Vagina (tissue), 2 donors: ENCODE measurements at places on chromosomes 6 and 20. TPM values are rescaled to one million over a fixed set of nuclear protein-coding genes. Genes with fewer than 3 reads are reported as not detected.

GRCh38 chr6:161487694-161488093 lies 213.8 kb upstream of the AGPAT4 start:
- no peak overlapping the region for H3K27ac ChIP-seq
- no peaks in the 10 kb centered on the region for H3K36me3 ChIP-seq
- no peak overlapping the region for H3K4me3 ChIP-seq
- DNase-seq = no peak
- H3K4me1 ChIP-seq = no peaks in the 10 kb centered on the region
- no peaks in the 10 kb centered on the region for H3K27me3 ChIP-seq

DNA sequence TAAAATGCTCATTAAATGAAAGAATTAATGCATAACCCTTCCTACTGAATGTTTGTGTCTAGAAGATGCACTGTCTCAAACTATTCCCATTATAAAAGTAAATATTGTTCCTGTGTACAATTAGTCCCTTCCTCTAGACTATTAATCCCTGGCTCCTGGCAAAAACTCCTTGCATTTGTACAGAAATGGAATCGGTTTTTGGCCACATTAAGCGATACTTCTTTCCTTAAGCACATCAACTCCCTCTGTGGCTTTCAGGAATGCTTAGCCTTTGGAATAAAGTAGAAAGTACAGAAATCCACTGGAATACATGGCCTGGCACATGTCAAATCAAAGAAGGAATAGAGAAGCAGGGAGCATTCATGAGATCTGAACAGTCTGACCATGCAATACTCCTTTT lies 179.8 kb downstream of the GMPR start:
- no peak overlapping the region for H3K4me3 ChIP-seq
- no peak overlapping the region for H3K27ac ChIP-seq
- no peaks in the 10 kb centered on the region for H3K36me3 ChIP-seq
- DNase-seq = no peak
- H3K27me3 ChIP-seq = no peaks in the 10 kb centered on the region

The ACOT8 gene
- 50.6 TPM for total RNA-seq

- H3K27me3 ChIP-seq = no peaks in the 10 kb centered on the region
- H3K36me3 ChIP-seq = no peaks in the 10 kb centered on the region
- H3K27ac ChIP-seq = peak overlapping the region; percentile 96
These were observed 681 bp downstream of the DIDO1 start for GRCh38 chr20:62925420-62926228.

GRCh38 chr6:134626086-134626485 lies 308.2 kb upstream of the SGK1 start:
- no peak overlapping the region for H3K27ac ChIP-seq
- no peak for DNase-seq
- H3K27me3 ChIP-seq = no peaks in the 10 kb centered on the region
- no peak overlapping the region for H3K4me3 ChIP-seq
- peaks cover 4% of the 10 kb centered on the region for H3K4me1 ChIP-seq
- no peaks in the 10 kb centered on the region for H3K36me3 ChIP-seq

The MOG gene
- total RNA-seq = not detected

DNA sequence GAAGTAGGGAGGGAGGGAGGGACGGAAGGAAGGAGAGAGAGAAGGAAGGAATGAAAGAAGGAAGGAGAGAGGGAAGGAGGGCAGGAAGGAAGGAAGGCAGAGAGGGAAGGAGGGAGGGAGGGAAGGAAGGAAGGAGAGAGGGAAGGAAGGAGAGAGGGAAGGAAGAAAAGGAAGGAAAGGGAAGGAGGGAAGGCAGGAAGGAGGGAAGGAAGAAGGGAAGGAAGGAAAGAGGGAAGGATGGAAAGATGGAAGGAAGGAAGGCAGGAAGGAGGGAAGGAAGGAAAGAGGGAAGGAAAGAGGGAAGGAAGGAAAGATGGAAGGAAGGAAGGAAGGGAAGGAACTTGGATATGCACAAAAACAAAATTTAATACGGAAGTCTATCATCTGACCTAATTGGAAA lies 844.5 kb upstream of the DEFB115 start:
- DNase-seq = no peak
- H3K4me1 ChIP-seq = no peaks in the 10 kb centered on the region
- no peaks in the 10 kb centered on the region for H3K36me3 ChIP-seq
- no peak overlapping the region for H3K27ac ChIP-seq

The CYP24A1 gene
- 5.9 TPM for total RNA-seq

The SYTL3 gene
- 10.8 TPM for total RNA-seq

DNA sequence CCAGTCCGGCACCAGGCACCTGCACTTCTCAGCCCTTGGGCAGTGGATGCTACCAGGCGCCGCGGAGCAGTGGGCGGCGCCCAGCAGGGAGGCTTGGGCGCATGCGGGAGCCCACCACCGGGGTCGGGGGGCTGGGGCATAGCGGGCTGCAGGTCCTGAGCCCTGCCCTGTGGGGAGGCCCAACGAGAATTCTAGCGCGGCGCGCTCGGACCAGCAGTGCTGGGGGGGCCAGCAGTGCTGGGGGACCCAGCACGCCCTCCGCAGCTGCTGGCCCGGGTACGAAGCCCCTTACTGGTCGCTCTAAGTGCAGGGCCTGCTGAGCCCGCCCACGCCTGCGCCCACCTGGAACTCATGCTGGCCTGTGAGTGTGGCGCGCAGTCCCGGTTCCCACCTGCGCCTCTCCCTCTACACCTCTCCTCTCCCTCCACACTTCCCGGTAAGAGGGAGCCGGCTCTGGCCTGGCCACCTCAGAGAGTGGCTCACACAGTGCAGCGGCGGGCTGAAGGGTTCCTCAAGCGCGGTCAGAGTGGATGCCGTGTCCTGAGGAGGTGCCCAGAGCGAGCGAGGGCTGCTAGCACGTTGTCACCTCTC lies 28.5 kb upstream of the SERPINB1 start:
- no peaks in the 10 kb centered on the region for H3K27me3 ChIP-seq
- peaks cover 5% of the 10 kb centered on the region for H3K4me1 ChIP-seq
- no peak overlapping the region for H3K4me3 ChIP-seq
- DNase-seq = no peak
- no peak overlapping the region for H3K27ac ChIP-seq

GRCh38 chr6:47353871-47354270 lies 44.2 kb upstream of the TNFRSF21 start:
- H3K36me3 ChIP-seq = no peaks in the 10 kb centered on the region
- no peaks in the 10 kb centered on the region for H3K4me1 ChIP-seq
- no peak for DNase-seq
- H3K27ac ChIP-seq = no peak overlapping the region

DNA sequence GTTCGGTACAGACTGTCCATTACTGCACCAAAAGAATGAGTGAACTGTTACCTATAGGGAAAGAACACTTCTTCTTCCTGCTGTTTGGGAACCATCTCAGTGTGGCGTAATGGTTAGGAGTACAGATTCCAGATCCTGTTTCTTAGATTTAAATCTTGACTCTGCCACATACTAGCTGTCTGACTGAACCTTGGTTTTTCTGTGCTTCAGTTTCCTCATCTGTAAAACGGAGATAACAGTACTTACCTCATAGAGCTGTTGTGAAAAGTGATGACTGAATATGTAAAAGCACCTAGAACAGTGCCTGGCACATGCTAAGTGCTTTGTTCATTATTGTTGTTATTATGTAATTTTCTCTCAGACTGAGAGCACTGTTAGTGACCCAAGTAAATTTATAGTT lies 39.8 kb downstream of the STX11 start:
- no peaks in the 10 kb centered on the region for H3K27me3 ChIP-seq
- peaks cover 8% of the 10 kb centered on the region for H3K36me3 ChIP-seq
- no peak overlapping the region for H3K4me3 ChIP-seq

The RTF2 gene
- 47.1 TPM for total RNA-seq

GRCh38 chr20:51393571-51393970 lies 148.9 kb downstream of the NFATC2 start:
- peaks cover 27% of the 10 kb centered on the region for H3K4me1 ChIP-seq
- DNase-seq = no peak
- H3K27ac ChIP-seq = no peak overlapping the region
- no peaks in the 10 kb centered on the region for H3K27me3 ChIP-seq
- H3K4me3 ChIP-seq = no peak overlapping the region

- no peak overlapping the region for H3K27ac ChIP-seq
- no peaks in the 10 kb centered on the region for H3K27me3 ChIP-seq
- DNase-seq = no peak
- no peaks in the 10 kb centered on the region for H3K4me1 ChIP-seq
- no peak overlapping the region for H3K4me3 ChIP-seq
- no peaks in the 10 kb centered on the region for H3K36me3 ChIP-seq
These were observed 4.9 kb downstream of the ALDH8A1 start for GRCh38 chr6:134945045-134945444.

The NKAIN2 gene
- total RNA-seq = not detected

The HDGFL1 gene
- total RNA-seq = not detected

GRCh38 chr6:6700407-6701270 lies 112.1 kb downstream of the LY86 start:
- H3K36me3 ChIP-seq = no peaks in the 10 kb centered on the region
- no peak for DNase-seq
- H3K27me3 ChIP-seq = no peaks in the 10 kb centered on the region
- H3K4me1 ChIP-seq = peaks cover 42% of the 10 kb centered on the region
- no peak overlapping the region for H3K4me3 ChIP-seq

The ARID1B gene
- total RNA-seq = 141 TPM

The SLC13A3 gene
- 1.2 TPM for total RNA-seq

- no peak overlapping the region for H3K4me3 ChIP-seq
- no peaks in the 10 kb centered on the region for H3K36me3 ChIP-seq
- H3K27me3 ChIP-seq = no peaks in the 10 kb centered on the region
- H3K4me1 ChIP-seq = no peaks in the 10 kb centered on the region
These were observed 330.8 kb upstream of the DEFB112 start for GRCh38 chr6:50380406-50381098.

DNA sequence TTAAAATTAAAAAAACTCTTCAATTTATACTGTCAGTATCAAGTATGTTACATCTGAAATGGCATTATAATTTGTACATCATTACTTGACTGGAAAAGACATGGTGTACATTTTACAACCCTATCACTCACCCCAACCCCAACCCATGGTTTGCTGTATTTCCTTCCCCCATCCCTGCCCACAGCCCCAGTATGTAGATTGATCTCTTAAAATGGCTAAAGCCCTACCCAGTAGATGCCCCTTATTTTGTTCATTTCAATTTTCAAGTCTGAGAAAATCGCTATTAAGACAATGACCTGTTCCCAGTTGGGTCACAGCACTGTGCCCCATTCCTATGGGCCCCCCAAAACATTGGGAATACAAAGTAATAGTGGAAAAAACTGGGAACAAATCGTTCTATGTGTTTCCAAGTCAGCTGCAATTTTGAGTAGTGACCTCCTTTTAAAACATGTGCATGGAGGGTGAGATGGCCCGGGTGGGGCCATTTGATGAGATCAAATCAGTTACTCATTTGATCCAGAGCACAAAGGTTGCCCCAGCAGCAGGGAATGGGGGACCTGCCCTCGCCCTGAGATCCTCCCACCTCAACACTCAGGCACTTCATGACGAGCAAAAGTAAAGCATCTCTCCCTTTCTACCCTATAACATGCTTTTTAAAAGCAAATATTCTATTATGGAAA lies 13.3 kb downstream of the EZR start:
- no peak overlapping the region for H3K4me3 ChIP-seq
- no peak overlapping the region for H3K27ac ChIP-seq
- no peaks in the 10 kb centered on the region for H3K27me3 ChIP-seq
- H3K4me1 ChIP-seq = peaks cover 12% of the 10 kb centered on the region

DNA sequence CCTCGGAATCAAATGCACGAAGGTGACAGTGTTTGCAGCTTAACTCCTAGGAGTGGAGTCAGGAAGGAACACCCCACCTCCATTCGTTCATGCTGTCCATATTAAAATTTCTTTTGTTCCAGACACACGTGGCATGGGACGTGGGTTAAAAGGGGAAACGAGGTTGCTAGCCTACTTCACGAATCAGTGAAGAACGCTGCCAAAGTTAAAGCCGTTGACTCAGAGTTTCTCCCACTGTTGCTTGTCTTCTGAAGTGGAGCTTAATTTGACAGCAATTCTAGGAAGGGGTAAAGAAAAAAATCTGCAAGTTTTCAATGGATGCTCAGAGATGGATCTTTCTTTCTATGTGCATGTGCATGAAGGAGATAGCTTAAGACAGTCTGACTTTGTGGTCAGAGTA lies 499.1 kb downstream of the CD83 start:
- H3K27ac ChIP-seq = no peak overlapping the region
- DNase-seq = no peak
- H3K36me3 ChIP-seq = no peaks in the 10 kb centered on the region
- H3K4me1 ChIP-seq = no peaks in the 10 kb centered on the region
- no peak overlapping the region for H3K4me3 ChIP-seq

- H3K27me3 ChIP-seq = no peaks in the 10 kb centered on the region
- peak overlapping the region; percentile 97 for H3K27ac ChIP-seq
- no peaks in the 10 kb centered on the region for H3K36me3 ChIP-seq
- no peak for DNase-seq
- no peak overlapping the region for H3K4me3 ChIP-seq
These were observed 13.9 kb downstream of the JAG1 start for GRCh38 chr20:10659651-10660601.

DNA sequence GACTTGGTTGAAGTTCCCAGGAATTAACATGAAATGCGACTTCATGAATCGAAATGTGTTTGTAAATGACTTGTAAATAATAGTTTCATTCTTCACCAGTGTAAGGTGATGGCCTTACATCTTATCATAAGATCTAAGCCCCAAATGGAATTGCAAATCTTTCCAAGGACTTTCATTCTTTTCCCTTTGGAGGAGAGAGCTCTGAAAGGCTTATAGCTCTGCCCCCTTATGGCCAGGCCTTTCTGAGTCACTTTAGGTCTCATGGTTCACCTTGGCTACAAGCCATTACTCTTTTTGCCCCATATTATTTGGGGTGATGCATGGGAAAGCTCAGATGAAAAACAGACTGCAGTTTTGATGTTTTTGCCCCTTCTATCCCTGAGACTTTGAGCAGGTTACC lies 209.1 kb upstream of the BMP2 start:
- H3K4me1 ChIP-seq = no peaks in the 10 kb centered on the region
- no peak for DNase-seq
- H3K36me3 ChIP-seq = no peaks in the 10 kb centered on the region
- no peak overlapping the region for H3K4me3 ChIP-seq
- no peaks in the 10 kb centered on the region for H3K27me3 ChIP-seq

DNA sequence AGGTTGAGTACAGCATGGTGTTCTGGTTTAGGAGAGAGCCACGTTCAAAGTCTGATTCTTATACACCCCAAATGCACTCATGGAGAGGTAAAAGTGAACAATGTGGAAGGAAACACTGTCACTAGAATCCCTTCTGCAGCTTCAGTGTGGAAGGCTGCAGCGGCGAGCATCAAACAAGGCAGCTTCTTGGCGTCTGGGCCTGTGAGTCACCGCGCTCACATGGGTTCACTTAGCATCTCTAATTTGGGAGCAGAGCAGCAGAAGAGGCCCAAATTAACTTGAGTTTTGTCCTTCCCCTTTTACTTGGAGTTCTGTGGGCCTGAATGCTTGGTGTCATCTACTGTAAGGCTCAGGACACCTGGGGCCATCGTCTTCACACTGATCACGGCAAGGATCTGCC lies 10.9 kb upstream of the E2F1 start:
- no peaks in the 10 kb centered on the region for H3K27me3 ChIP-seq
- H3K4me1 ChIP-seq = peaks cover 27% of the 10 kb centered on the region
- peak overlapping the region; percentile 84 for H3K27ac ChIP-seq

DNA sequence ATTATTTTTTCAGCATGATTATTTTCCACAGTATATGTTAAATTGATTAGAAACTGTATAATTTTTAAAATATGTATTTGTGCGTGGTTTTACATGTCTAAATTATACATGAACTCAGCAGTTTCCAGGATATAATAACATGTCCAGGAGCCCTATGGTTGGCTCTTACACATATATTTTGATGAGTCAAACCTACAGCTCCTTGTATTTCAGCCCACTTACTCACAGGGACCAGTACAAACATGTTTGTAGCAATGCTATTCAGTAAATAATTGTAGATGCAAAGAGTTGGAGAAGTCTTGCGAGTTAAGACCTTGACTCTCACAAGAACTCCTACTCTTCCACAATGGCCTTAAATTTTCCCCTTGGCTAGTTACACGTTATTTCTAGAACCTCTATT lies 107.2 kb upstream of the SASH1 start:
- no peak for DNase-seq
- no peak overlapping the region for H3K27ac ChIP-seq
- H3K36me3 ChIP-seq = no peaks in the 10 kb centered on the region
- peaks cover 21% of the 10 kb centered on the region for H3K4me1 ChIP-seq
- no peak overlapping the region for H3K4me3 ChIP-seq
- no peaks in the 10 kb centered on the region for H3K27me3 ChIP-seq
